ENCODE measurements at places on chromosomes 7 and 10. TPM values are rescaled to one million over a fixed set of nuclear protein-coding genes. Genes with fewer than 3 reads are reported as not detected.

CUBN gene
- polyA plus RNA-seq = 276 TPM

FGFBP3 gene
- 3.1 TPM for polyA plus RNA-seq

FKBP6 gene
- 0.60 TPM for polyA plus RNA-seq

CALCR gene
- 1.0 TPM for polyA plus RNA-seq

WNT8B gene
- 0.85 TPM for polyA plus RNA-seq

PRKG1 gene
- polyA plus RNA-seq = 14.9 TPM

TMEM236 gene
- polyA plus RNA-seq = 0.37 TPM

SHTN1 gene
- polyA plus RNA-seq = 27.5 TPM

GJD4 gene
- 0.13 TPM for polyA plus RNA-seq

RNF133 gene
- polyA plus RNA-seq = 0.18 TPM

TFEC gene
- polyA plus RNA-seq = 37.8 TPM

SKIDA1 gene
- polyA plus RNA-seq = 12.2 TPM

CNTNAP2 gene
- 26.4 TPM for polyA plus RNA-seq

MOGAT3 gene
- 0.90 TPM for polyA plus RNA-seq

PON3 gene
- polyA plus RNA-seq = 2.5 TPM

PRPF18 gene
- 28.3 TPM for polyA plus RNA-seq

All from left kidney (tissue), 8 donors.